ENCODE measurements at places on chromosomes 7 and 10. TPM values are rescaled to one million over a fixed set of nuclear protein-coding genes. Genes with fewer than 3 reads are reported as not detected.

The DPYSL4 gene
- 0.26 TPM for polyA plus RNA-seq

The TRIM50 gene
- polyA plus RNA-seq, result not detected

The RBM48 gene
- polyA plus RNA-seq, result 5.2 TPM

The HMX2 gene
- 0.08 TPM for polyA plus RNA-seq

The ADAMTS14 gene
- polyA plus RNA-seq, result 2.2 TPM

The IDI2 gene
- not detected for polyA plus RNA-seq

All from esophagus (tissue), 2 donors.